AML-193 (cell line): ENCODE measurements at places on chromosomes 5 and 9.
A peak's percentile ranks its signal among the peaks of the same experiment; 100 is the strongest.

GRCh38 chr9:99820685-99821395, 845 bp upstream of the NR4A3 start:
- DNase-seq = peak; percentile 25

DNA sequence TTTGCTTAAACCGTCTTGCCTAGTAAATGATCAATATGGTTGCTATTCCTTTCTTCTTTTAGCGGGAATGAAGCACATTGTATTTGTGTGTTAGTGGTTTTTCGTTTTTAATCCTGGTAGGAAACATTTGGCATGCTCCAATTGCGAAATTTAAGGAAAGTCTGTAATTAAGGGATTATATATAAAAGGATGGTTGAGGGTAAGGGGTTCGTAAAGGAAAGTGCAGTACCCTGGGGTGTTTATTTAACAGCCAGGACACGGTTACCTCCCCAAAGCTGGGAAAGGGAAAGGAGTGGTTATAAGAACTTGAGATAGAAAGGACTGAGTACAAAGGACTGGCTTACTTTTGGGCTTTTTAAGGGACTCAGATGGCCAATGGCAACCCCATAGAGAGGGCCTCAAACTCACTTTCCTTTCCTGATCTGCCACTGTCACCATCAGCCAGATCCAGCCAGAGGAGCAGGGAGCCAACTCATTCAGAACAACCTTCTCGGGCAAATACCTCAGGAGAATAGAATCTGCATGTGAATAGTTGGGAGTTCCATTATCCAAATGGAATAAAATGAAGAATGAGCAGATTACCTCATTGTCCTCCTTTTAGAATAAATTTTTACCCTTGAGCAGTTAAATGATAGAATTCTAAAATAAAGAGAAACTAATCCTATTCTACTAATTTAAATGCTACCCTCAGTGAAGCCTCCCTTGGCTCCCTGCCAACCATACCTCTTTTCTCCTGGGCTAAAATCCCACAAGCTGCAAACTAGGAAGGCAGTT, 117.7 kb downstream of the SNCAIP start:
- no peak for DNase-seq

DNA sequence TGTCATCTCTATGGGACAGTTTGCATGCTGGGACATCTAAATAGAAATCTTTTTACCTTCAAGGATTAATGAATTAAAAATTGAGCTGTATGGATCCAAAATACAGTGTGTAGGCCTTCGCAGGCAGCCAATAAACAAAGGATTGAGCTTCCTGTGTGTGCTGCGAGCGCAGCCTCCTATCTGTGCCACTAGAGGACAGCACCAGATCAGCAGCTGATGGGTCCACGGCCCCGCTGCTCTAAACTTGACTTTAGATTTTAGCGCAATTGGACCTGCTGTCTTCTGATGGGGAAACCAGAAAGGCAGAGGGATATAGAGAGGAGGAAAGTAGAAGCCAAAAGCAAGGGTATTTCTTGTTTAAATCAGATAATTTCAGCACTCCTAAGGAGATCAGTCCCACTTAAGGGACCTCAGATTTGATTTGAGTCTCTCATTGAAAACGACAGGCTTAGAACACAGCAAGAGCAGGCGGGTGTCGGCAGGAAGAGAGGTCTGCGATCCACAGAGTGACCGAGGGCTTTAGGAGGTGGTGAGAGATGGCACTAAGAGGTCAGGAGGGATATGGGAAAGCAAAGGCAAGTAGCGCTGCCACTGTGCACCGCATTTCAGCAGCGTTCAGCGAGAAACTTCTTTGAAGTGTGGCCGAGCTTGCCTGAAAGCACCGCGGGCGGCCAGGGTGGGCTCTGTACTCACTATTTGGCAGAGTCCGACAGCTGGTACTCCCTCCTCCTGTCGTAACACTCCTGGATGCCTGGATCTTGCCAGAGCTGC, 214.3 kb downstream of the GNA14 start:
- peak; percentile 43 for DNase-seq

GRCh38 chr9:131500939-131501541, 1.7 kb upstream of the POMT1 start:
- DNase-seq = peak; percentile 38

GRCh38 chr5:72507907-72508238, 663 bp upstream of the ZNF366 start:
- DNase-seq = no peak
